Stimulated activated CD4-positive, alpha-beta T cell treated with anti-CD3 and anti-CD28 coated beads, Interleukin-12 subunit alpha, Interleukin-12 subunit beta, amount 100 ng/mL, for 4 hours (primary cell): ENCODE measurements at places on chromosomes 3 and 15.
A peak's percentile ranks its signal among the peaks of the same experiment; 100 is the strongest.

GRCh38 chr3:140164922-140165590 is 230.1 kb downstream of the CLSTN2 start:
- DNase-seq: no peak

DNA sequence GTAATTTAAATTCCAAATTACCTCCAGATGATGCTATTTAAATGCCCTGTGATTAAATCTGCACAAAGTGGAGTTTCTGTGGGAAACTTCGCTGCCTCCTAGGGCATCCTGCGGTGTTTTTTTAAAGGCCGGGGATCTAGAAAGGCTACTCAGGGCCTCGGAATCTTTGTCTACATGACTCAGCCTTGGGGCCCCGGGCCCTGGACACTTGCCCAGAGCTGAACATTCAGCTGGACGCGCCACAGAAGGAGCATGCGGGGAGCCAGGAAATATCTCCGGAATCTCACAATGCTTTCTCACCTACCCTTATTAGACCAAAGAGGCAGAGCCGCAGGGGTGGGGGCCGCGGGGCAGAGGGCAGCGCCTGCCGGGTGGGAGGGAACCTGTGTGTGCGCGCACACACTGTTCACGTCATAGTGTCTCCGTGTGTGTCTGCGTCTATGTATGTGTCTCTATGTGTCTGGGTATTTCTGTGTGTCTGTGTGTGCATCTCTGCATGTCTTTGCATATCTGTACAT is 145.5 kb upstream of the TPM1 start:
- DNase-seq: no peak

- peak; percentile 29 for DNase-seq
These were observed 10.4 kb downstream of the TEX264 start for GRCh38 chr3:51681453-51681852.

GRCh38 chr15:53974813-53975212 is 3.4 kb upstream of the UNC13C start:
- DNase-seq: no peak

- no peak for DNase-seq
These were observed 465.1 kb downstream of the FOXP1 start for GRCh38 chr3:71118436-71118835.

GRCh38 chr3:15108082-15108545 is 9.2 kb upstream of the RBSN start:
- DNase-seq: peak; percentile 73

DNA sequence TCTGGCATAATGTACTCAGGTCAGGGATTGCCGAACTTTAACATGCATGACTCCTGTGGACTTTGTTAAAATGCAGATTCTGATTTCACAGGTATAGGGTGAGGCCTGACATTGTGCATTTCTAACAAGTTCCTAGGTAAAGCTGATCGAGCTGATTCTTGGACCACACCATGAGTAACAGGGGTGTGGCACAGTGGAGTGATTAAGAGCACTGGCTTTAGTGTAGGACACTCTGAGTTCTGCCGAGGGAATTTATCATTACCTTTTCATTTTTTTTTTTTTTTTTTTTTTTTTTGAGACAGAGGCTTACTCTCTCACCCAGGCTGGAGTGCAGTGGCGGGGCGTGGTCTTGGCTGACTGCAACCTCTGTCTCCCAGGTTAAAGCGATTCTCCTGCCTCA is 169.3 kb downstream of the ADAMTS9 start:
- DNase-seq: no peak

DNA sequence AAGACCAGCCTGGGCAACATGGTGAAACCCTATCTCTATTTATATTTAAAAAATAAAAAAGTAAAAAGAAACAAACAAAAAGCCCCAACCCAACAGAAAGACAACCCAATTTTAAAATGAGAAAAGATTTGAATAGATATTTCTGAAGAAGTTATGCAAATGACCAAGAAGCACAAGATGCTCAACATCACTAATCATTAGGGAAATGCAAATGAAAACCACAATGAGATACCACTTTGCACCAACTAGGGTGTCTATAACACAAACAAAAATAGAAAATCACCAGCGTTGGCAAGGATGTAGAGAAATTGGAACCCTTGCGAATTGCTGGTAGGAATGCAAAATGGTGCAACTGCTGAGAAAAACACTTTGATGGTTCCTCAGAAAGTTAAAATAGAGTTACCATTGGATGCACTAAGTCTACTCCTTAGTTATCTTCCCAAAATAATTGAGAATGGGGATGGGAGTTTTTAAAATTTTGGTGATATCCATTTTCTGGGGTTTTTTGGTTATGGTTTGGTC is 45.8 kb upstream of the CCNB2 start:
- no peak for DNase-seq

DNA sequence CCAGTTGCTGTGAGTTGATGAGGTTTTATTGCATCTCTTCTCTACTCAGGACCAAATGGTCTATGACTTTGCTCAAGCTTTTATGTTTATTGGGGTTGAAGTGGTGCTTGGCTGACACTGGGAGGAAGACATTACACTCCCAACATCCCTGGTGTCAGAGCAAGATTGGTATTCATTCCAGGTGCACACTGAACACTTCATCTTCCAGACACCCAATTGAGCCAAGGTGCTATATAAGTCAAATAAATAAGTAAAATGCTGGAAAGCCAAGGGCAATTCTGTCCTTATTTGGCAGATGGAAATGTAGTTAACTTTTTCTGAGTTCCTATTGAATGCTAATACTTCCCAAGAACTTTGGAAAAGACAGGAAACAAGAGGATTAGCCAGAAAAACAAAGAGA is 53.2 kb upstream of the CDV3 start:
- DNase-seq: no peak

- DNase-seq: no peak
These were observed 169.1 kb upstream of the NSMCE3 start for GRCh38 chr15:29438703-29439055.

DNA sequence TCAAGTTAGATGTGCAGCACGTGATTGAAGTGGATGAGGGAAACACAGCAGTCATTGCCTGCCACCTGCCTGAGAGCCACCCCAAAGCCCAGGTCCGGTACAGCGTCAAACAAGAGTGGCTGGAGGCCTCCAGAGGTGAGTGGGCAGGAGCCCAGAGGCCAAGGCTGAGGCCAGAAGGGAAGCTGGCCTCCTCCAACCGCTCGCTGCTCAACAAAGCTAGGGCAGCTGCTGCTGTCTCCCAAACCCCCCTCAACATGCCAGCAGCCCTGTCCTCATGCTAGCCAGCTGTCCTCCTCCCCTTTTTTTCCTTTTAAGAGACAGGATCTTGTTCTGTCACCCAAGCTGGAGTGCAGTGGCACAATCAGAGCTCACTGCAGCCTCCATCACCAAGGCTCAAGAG is 57.0 kb downstream of the BOC start:
- DNase-seq: no peak

DNA sequence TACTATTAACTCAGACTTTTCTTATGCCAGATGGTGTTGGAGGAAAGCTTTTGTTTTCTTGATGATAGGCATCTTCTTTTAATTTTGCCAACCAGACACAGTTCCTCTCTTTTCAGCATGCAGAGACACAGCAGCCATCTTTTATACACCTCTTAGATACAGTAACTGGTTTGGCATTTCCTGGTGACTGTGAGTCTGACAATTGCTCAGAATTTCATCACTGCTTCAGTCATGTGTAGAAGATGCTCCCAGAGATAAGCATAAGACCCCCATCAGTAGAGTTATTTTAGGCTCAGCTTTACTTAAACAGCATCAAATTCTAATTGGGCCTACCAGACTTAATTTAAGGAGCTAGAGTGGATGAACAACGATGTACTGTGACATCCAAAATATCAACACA is 779.0 kb downstream of the SQOR start:
- no peak for DNase-seq

DNA sequence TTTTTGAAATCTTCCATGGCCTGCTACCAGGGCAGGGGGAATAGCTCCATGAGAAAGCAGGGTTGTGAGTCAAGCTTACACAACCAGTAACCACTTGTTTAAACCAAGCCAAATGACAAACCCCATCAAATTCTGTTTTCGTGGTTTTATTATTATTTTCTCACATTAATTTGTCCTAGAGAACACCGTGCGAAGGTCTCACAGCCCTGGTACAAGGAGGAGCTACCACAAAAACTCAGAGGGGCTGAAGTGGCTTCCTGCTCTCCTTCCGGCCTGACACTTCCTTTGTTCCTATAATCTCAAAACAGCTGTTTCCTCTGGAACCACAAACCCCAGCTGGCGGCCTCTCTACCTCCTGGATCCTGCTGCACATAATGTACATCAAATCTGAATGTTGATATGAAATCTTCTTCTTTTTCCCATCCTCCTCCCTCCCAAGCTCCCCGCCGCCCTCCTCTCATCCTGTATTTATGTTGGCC is 375.9 kb downstream of the MCTP2 start:
- no peak for DNase-seq

DNA sequence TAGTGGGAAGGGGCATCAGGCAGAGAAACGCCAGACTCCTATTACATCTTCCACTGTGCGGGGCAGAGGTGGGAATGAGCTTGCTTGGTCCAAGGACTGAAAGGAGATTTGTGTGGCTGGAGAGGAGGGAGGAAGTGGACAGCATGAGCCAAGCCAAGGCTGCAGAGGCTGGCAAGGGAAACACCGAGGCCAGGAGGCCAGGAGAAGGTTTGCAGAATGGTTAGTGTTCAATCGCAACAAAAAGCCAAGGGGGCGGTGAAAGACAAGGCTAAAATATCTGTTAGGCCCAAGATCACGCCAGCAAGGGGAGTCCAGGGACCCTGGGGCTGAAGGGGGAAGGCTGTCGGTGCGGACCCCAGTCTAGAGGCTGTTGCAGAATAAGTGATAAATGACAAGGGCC is 75.8 kb downstream of the CPN2 start:
- DNase-seq: no peak

DNA sequence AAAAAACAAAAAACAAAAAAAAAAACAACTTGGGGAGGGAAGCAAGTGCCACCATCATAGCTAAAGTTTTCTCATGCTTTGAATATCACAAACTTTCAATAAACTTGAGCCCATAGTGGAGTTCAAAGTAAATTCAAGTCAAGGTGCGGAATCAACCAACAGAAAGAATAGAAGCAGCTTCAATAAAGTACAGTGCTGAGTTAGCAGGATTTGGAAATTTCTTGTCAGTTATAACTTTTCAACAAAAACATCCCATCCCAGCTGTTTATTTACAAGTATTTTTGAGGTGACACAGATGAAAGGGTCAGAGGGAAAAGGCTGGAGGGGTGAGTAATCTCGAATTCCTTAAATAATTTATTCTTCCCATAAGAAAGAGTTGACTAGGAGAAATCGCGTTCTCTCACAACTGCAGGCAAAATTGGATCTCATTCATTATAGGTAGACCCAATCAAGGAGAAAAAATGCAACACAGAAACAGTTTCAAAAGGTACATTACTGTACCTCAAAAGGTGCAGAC is 477.4 kb upstream of the RASGRP1 start:
- DNase-seq: no peak

- no peak for DNase-seq
These were observed 9.3 kb downstream of the EIF2B5 start for GRCh38 chr3:184144505-184144904.

DNA sequence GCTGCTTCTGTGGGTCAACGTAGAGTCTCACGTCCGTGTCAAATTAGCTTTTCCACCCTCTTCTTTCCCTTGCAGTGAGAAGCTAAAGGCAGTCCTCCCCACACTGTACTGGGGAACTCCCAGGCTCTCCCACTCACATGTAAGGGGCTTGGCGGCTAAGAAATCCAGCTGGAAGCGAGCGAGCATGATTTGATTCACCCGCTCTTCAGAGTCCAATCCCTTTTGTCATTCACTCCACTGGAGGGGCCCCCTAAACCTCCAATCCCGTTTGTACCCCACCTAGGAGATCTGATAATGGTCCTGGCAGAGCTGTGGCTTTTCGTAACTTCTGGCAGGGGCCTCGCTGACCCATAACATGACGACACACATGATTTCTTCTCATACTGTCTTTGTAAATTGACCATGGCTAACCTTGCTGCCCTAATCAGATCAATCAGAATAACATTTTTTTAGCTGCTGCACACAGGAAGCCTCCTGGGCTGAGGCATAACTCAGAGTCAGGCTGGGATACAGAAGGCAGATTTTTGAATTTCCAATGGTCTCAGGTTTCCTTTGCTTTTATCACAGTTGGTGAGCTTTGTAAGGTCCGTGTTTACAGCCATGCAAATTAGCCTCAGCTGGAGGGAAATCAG is 235.2 kb downstream of the GREM1 start:
- no peak for DNase-seq

GRCh38 chr3:190117981-190118380 is 2.7 kb downstream of the P3H2 start:
- no peak for DNase-seq

- no peak for DNase-seq
These were observed 193.6 kb downstream of the FAM43A start for GRCh38 chr3:194879126-194879877.

DNA sequence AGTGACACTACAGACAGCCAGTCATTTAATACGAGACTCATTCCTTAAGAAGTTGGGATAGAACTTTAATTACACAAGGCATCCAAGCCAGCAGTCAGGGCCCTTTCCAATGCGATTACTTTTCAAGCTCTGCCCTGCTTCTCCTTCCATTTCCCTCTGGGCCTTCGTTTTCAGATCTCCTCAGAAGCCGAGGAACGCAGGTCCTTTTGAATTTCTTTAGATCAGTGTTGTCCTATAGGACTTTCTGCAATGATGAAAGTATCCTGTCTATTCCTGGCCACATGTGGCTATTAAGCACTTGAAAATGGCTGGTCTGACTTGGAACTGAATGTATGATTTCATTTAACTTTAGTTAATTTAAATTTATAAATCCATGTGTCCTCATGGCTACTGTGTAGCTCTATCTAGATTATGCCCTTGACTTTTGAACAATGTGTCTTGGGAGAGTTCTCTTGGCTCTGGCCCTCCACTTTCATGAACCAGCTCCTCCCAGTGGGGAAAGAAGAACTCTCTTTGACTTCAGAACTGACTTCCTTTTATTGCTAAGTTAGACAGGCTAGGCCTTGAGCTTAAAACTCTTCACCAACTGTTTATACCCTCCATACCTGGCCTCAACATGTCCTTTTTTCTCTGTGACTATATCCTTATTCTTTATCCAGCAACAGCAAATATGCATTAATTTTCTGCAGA is 22.6 kb downstream of the TGFBR2 start:
- DNase-seq: no peak

DNA sequence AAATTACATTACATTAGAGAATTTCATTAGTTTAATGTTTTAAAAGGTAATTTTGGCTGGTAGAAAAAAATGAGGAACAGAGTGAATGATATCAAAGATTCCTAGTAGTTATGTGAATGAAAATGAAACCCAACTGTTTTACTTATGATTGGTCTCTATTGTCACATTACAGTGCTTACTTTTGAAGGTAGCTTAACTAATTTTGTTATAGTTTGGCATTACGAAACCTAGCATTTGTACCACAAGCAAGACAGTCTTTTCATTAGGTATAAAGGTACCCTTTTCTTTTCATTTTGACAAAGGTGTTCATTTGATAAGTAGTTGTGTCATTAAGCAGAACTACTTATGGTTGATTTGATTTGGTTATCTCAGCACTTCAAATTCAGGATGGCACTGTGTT is 6.9 kb downstream of the SELENOT start:
- no peak for DNase-seq

GRCh38 chr3:12343047-12343501 is 54.2 kb downstream of the PPARG start:
- DNase-seq: no peak

GRCh38 chr15:70356919-70357318 is 259.2 kb upstream of the TLE3 start:
- DNase-seq: no peak
